CD4-positive, alpha-beta T cell treated with Interleukin-2 at 100 ng/mL for 4 hours (primary cell): ENCODE measurements at places on chromosomes 16 and 17.

GRCh38 chr16:90022209-90023077, 3.2 kb upstream of the DBNDD1 start:
- peak; percentile 82 for DNase-seq

GRCh38 chr17:45227101-45227925, 5.6 kb downstream of the FMNL1 start:
- peak; percentile 32 for DNase-seq

GRCh38 chr16:5706211-5706610, 608.6 kb upstream of the EEF2KMT start:
- DNase-seq: no peak

GRCh38 chr16:89033796-89034572, 57.0 kb upstream of the CBFA2T3 start:
- no peak for DNase-seq
